ENCODE measurements at places on chromosomes 12 and 14.

- DNase-seq: no peak
These were observed 186.0 kb upstream of the ABCD2 start for GRCh38 chr12:39805651-39806050.

DNA sequence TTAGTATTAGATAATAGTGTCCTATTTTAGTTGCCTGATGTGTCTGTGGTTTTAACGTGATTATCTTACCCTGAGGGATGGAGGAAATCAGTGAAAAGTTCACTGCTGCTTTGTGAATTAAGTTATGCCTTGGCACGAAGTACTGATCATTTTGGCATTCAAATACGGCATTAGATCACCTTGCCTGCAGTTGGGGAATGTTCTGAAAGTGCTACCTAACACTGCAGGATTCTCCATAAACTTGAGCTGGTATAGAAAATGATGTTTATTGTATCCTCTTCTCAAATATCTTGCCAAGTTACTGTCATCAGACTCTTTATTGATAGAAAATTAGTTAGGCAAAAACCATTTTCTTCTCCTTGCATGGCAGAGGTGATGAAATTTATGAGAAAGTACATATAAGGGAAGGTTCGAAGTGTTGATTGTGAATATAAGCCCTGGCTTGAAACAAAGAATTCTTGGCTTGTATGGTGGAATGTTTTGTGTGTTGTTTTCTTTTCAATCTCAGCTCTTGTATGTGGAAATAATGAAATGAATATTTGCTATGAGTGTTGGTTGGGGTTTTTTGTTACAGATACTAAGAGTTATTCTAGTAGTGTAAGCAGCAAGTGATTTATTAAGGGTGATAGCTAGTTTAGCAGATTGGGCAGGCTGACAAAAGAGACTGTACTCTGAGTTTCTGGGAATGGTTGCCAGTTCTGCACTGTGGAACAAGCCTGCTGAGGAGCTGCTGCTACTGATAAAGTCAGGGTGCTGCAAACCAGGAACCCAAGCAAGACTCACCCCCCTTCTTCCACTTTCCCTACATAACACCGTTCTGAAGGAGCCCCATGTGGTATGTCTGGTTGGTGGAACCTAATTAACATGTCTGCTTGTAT, 448.3 kb downstream of the PCNX1 start:
- no peak for DNase-seq

- no peak for DNase-seq
These were observed 4.0 kb downstream of the C1S start for GRCh38 chr12:7064516-7064915.

DNA sequence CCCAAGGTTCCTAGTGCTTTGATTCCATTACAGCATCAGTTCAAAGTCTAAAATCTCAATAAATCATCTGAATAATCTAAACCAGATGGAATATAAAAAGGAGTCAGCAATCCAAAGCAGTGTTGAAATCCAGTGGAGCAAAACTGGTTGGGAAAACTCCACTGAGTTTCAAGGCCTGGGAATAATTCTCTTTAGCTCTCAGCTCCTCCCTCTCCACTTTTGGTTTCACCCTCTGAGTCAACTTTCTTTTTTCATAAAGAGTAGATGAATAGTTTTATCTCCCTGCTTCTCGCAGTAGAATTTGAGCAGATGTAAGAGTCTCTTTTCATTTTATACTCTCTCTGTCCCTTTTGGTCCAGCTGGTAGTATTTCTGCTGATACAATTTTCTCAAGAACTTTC, 338.6 kb downstream of the APAF1 start:
- no peak for DNase-seq

DNA sequence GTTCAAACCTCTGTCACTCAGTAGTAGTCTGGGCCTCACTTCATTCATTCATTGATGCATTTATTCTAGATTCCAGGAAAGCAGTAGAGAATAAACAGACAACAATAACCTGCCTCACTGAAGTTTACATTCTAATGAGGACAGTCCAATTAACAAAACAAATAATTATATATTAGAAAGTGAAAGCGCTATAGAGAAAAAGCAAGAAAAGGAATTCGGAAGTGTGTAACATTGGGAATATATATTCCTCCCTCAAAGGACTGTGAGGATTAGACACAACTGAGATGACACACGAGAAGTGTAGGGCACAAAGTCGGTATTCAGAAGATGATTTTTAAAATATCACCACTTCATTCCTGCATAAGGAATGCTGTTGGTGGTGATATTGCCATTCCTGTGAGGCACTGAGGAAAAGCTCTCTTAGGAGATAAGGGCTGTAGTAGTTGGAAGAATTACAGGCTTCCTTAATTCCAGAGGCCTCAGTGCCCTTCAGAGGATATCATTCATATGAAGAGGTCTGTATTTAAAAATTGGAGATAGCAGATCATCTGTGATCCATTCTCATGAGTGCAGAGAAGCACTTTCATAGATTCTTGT, 3.9 kb upstream of the DUSP6 start:
- no peak for DNase-seq

- no peak for DNase-seq
These were observed 956.0 kb upstream of the NOVA1 start for GRCh38 chr14:27553790-27554189.

GRCh38 chr12:118544569-118544968, 168.2 kb downstream of the SUDS3 start:
- no peak for DNase-seq

- no peak for DNase-seq
These were observed 12.7 kb downstream of the LTBP2 start for GRCh38 chr14:74599321-74599761.

DNA sequence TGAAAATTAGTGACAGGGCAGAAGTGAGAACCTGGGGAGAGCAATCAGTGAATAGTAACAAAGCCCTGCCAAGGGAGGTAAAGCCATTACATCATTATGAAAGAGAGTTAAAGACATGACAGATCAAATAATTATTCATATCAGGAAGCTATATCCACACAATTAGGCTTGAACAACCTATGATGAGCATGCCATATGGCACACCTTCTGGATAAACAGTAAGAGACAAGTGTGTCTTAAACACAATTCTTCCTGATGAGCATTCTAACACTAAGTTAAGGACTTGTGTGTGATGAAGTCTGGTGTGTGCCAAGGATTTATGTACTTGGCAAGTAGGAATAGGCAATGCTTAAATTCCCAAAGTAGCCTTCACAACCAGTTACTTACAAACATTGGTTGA, 76.1 kb downstream of the GALNT4 start:
- DNase-seq: no peak

DNA sequence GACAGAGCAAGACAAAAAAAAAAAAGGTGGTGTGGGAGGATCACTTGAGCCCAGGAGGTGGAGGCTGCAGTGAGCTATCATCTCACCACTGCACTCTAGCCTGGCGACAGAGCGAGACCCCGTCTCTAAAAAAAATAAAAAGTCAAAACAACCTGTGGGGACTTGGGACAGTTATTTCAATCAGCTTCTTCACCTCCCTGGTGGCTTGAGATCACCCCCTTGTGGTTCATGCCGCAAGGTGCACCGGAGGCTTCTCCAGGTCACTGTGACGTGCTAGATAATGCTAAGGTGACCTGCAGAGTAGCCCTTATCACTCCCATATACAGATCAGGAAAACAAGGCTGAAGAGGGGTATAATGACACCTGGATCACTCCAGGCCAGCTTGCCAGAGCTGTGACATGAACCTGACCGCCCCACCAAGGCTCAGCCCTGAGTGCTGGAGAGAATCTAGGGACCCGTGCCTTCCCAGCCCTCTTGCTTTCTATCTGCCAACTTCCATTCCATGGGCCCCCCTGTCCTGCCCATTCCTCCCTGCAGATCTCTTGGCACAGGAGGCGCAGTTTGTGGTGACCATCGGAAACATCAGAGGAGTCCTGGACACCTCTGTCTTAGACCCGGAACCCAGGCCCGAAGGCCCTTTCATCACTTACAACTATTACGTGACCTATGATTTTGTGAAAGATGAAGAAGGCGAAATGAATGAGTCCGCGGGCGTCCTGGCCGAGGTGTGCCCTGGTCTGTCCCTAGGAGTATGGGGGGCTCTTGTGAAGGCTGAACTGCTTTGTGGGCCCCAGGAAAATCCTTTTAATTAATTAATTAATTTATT, 8.1 kb downstream of the LRRC43 start:
- DNase-seq: peak; percentile 68

- DNase-seq: no peak
These were observed 22.9 kb upstream of the RNF34 start for GRCh38 chr12:121376754-121377697.

DNA sequence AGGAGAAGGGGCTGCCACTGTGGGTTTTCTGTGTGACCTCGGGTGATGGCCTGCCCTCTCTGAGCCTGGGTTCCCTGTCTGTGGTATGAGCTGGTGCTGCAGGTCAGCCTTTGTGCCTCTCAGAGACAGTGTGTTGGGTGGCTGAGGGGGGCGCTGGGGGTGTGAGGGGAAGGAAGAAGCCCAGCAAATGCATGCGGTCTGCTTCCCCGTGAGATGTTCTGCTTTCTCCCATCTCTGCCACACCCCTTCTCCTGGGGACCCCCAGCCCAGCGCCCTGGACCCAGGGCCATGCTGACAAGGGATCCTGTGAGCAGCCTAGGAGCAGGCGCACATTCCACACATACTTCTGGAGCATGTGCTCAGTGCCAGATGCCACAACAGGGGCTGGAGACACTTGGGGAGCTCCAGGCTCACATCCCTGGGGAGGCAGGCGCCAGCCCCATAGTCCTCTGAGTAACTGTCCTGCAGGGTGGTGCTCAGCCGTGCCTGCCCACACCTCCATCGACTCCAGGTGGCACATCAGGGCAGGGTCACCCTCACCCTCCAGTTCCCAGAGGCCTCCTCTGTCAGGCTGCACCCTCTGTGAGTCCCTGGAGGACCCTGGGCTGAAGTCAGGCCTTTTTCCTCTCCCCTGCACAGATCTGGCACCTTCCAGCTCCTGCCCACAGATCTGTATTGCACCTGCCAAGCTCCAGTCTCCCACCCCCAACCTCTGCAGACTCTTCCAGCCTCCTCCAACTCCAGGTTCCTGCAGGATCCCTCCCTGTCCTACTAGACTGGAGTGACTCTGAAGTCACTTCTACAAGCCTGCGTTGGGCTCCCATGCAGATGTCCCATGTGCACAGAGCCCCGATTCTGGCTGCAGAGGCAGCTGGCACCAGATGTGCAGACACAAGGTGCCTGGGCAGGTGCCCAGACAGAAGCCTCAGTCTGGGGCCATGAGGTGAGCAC, 205.6 kb downstream of the KIF26A start:
- DNase-seq: no peak

DNA sequence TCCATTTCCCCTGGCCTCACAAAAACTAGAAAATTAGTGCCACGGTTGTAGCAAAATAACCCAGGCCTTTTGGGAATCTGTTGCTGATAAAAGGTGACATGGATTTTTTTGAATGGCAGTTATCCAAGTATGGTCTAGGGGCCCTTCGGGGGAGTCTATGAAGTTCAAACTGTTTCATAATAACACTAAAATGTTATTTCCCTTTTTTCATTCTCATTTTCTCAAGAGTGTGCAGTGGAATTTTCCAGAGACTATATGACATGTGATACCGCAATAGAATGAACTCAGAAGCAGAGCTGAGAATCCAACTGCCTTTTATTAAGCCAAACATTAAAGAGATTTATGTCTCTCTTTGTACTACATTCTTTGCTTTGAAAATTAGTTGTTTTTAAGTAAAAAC, 26.9 kb downstream of the GSTZ1 start:
- no peak for DNase-seq

- no peak for DNase-seq
These were observed 91.0 kb upstream of the TRAF3 start for GRCh38 chr14:102686196-102686801.

GRCh38 chr12:114136631-114137030, 170.5 kb upstream of the RBM19 start:
- no peak for DNase-seq

GRCh38 chr14:63249092-63249491, 44.8 kb downstream of the RHOJ start:
- DNase-seq: no peak

DNA sequence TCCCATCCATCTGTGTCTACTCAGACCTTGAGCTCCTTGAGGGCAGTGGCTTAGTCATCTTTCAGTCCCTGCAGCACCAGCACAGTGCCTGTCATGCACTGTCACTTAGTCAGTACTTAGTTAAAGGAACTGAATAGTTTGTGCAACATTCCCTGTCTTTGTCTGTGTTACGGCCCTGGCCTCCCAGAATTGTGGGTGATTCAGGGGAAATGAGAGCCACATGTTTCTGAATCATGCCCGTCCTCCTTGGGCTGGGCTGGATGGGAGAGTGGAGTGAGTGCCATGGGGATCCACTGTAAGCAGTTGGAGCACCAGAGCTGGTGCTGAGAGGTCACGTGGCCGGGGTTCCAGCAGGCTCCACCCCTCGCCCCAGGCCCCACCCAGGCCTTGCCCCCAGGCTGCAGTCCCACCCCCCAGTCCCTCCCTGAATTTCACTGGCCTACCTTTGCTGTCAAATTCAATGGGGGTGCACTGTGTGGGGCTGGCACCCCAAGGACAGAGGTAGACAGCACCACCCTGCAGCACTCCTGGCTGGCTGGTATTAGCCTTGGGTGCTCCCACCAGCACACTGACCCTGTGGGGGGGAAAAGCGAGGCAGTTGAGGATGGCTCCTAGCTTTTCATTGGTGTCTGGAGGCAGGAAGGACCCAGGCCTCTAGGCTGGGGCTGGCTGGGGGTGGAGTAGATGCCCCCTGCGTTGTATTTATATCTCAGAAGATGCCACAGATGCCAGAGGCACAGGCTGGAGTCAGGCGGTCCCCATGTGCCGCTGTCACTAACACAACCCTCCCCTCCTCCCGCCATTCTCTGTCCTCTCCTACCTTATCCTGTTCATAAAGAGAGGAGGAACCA, 7.5 kb downstream of the ITGA5 start:
- peak; percentile 79 for DNase-seq

DNA sequence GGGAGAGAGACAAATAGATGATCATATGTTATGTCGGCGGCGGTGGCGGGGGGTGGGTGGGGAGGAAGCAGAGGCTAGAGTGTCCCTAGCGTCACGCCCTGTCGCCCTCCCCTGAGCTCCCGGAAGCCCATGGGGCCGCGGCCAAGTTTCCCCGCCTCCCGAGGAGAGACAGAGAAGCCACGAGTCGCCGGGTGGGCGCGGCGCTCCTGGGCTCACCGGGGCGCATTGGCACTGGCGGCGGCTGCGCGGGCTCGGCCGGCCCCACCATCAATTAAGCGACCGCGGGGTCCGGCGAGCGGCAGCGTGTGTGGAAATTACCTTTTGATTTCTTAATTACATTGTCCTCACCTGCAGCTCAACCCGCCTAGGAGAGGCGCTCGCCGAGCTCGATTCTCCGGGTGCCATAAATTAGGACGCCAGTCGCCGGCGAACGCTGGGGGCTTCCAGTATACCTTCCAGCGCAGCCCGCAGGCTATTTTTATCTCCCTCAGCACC, 119.9 kb upstream of the LHX5 start:
- DNase-seq: no peak

DNA sequence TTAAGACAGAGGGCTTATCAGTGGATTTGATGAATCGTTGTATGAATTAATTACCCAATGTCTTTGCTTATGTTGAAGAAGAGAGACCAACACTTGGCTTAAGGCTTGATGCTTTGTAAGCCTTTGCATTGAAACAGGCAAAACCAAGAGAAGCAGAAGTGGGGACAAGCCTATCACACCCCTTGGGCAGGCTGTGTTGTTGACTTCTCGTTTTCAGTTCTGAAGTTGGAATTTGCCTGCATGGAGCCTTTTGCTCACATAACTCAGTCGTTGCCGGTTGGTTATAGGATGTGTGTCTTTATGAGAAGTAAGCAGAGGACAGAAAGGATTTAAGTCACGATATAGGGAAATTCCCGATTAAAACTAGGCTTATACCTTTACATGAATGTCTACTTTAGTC, 94.7 kb downstream of the CCDC92 start:
- no peak for DNase-seq

GRCh38 chr12:27002141-27002540, 12.0 kb downstream of the TM7SF3 start:
- no peak for DNase-seq

- no peak for DNase-seq
These were observed 9.6 kb downstream of the BAG5 start for GRCh38 chr14:103552846-103553210.
